ENCODE measurements at places on chromosomes 2 and 18. TPM values are rescaled to one million over a fixed set of nuclear protein-coding genes. Genes with fewer than 3 reads are reported as not detected.

IGFBP5 gene
- total RNA-seq = 140 TPM

ACAA2 gene
- total RNA-seq = 6.5 TPM

DNA sequence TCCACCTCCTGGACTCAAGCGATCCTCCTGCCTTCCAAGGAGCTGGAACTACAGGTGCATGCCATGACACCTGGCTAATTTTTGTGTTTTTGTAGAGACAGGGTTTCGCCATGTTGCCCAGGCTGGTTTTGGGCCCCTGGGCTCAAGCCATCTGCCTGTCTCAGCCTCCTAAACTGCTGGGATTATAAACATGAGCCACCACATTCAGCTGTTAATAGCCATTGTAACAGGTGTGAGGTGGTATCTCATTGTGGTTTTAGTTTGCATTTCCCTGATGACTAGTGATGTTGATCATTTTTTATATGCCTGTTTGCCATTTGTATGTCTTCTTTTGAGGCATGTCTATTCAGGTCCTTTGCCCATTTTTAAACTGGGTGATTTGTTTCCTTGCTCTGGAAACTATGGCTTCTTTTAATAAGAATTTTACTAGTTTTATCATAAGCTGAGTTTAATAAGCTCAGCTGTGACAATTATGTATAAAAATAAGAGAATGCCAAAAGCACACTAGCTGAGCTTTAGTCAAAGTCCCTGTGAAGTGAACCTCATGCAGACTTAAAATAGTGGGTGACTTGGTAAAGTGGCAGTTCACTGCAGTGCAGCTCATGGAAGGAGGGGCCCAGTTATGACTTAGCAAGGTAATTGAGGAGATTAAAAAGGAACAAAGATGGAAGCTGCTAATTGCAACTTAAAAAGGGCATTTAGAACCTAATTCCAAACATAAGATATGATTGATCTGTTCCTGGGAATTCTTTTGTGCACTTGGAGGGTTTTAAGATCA lies 465.1 kb downstream of the TGIF1 start:
- H3K27me3 ChIP-seq = peaks cover 41% of the 10 kb centered on the region
- no peak for DNase-seq
- H3K4me3 ChIP-seq = no peak overlapping the region
- no peak overlapping the region for H3K27ac ChIP-seq

GRCh38 chr2:1833726-1834125 lies 89.4 kb upstream of the PXDN start:
- H3K4me3 ChIP-seq = no peak overlapping the region
- no peak overlapping the region for H3K27ac ChIP-seq
- H3K36me3 ChIP-seq = no peaks in the 10 kb centered on the region
- no peak for DNase-seq
- H3K4me1 ChIP-seq = no peaks in the 10 kb centered on the region
- peaks cover 38% of the 10 kb centered on the region for H3K27me3 ChIP-seq

GRCh38 chr2:182792441-182792840 lies 74.0 kb downstream of the FRZB start:
- no peak overlapping the region for H3K27ac ChIP-seq
- no peak overlapping the region for H3K4me3 ChIP-seq
- H3K4me1 ChIP-seq = no peaks in the 10 kb centered on the region
- no peak for DNase-seq
- H3K36me3 ChIP-seq = no peaks in the 10 kb centered on the region
- H3K27me3 ChIP-seq = no peaks in the 10 kb centered on the region

DNA sequence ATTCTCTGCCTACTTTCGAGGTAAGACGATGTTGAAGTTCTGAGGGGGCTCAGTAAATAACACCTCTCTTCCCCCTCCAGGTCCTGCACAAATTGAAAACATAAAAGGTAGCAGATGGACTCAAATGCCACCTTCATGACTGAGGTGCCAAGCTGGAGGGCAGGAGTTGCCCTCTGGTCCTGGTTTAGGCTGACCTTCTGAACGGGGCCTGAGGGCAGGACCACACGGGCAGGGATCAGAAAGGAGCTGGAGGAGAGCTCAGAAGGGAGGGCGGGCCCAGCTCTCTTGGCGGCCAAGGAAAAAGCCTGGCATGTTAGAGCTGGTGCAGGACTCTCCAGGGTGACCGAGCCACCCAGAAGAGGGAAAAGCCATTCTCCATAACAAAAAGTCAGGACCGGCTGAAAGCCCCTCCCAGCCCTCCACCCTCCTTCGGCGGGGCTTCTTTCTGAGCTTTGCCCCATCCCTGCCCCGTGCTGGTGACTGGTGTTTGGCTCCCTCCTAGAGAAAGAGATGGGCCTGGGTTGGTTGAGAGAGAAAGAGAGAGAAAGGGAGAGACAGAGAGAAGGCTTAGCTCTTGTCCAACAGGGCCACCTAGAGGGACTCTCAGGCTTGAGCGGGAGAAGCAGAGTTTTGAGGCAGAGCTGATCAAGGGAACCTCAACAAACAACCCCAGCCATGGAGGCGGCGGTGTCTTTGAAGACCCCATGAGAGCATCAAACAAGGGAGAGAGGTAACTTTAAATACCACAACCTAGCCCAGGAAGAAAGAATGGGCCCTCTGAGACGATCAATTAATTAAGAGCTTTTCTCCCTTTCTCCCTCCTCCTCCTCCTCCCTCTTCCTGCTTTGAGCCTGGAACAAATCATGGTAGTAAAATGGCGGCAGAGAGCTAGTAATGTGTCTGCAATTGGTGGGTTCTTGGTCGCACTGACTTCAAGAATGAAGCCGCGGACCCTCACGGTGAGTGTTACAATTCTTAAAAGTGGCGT lies 50.8 kb downstream of the WIPF1 start:
- H3K27ac ChIP-seq = no peak overlapping the region
- H3K27me3 ChIP-seq = no peaks in the 10 kb centered on the region
- DNase-seq = peak; percentile 45
- H3K36me3 ChIP-seq = no peaks in the 10 kb centered on the region
- H3K4me1 ChIP-seq = no peaks in the 10 kb centered on the region
- H3K4me3 ChIP-seq = no peak overlapping the region

- H3K36me3 ChIP-seq = no peaks in the 10 kb centered on the region
- H3K4me1 ChIP-seq = peaks cover 12% of the 10 kb centered on the region
- no peak overlapping the region for H3K4me3 ChIP-seq
- peak; percentile 62 for DNase-seq
- no peaks in the 10 kb centered on the region for H3K27me3 ChIP-seq
- H3K27ac ChIP-seq = no peak overlapping the region
These were observed 6.6 kb upstream of the NTSR2 start for GRCh38 chr2:11676640-11677039.

CHN1 gene
- total RNA-seq = 9.2 TPM

- H3K4me1 ChIP-seq = no peaks in the 10 kb centered on the region
- no peak overlapping the region for H3K27ac ChIP-seq
- no peak for DNase-seq
- no peaks in the 10 kb centered on the region for H3K36me3 ChIP-seq
- no peak overlapping the region for H3K4me3 ChIP-seq
- peaks cover 44% of the 10 kb centered on the region for H3K27me3 ChIP-seq
These were observed 262.4 kb upstream of the CHST9 start for GRCh38 chr18:27447451-27447881.

DNA sequence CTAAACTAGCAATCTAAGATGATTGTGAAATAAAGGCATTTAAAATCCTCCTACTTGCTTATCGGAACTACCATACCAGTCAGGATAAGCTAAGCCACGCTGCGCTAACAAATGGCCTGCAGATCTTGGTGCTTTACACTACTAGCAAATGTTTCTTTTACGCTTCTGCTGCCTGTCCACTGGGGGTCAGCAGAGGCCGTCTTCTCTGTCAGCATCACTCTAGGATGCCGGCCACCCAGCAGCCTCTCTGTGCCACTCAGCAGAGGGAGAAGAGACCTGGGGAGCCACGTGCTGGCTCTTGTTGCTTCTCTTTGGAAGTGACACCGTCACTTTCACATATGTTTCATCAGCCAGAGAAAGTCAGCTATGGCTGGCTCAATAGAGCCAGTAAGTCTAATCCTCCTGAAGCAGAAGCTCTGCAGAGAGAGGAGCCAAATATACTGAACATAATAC lies 36.6 kb downstream of the COPS8 start:
- no peak overlapping the region for H3K27ac ChIP-seq
- H3K36me3 ChIP-seq = no peaks in the 10 kb centered on the region
- H3K4me3 ChIP-seq = no peak overlapping the region
- peaks cover 17% of the 10 kb centered on the region for H3K4me1 ChIP-seq
- no peaks in the 10 kb centered on the region for H3K27me3 ChIP-seq

EFEMP1 gene
- total RNA-seq = 59.6 TPM

CLEC4F gene
- not detected for total RNA-seq

DNA sequence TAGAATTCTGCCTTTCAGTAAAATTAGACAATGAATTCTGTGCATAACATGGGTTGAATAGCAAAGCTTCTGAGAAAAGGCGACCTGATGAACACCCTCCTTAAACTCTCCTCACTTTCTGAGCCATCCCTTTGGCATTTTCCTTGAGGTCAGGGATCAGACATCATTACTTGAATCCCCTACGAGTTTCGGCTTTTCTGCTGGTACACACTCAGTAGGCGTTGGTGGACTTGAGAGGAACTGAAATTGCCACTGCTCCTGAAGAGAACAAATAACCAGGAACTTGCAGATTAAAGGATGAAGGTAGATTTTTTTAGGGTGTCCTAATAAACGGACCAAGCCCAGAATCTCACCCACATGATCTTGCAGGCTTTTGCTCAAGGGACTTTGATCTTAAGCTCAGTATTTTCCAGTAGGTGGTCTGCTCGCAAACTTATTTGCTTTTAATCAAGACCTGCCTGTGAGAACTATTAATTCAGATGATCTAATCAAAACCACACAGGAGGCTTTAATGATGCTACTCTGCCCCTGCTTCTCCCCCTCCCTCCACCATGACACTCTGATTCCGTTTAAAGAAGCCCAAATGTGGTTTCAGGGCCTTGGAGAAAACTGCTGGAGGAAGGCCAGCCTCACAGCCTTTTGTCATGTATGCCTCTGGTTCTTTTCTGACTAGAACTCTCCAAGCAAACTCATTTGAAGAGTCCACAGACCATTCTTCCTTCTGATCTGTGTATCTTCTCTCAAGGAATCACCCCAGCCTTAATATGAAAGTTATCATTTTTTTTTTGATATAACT lies 124.9 kb downstream of the PRKCE start:
- no peaks in the 10 kb centered on the region for H3K36me3 ChIP-seq
- H3K4me1 ChIP-seq = no peaks in the 10 kb centered on the region
- no peak overlapping the region for H3K4me3 ChIP-seq
- H3K27ac ChIP-seq = no peak overlapping the region
- no peaks in the 10 kb centered on the region for H3K27me3 ChIP-seq

SAG gene
- not detected for total RNA-seq

- no peaks in the 10 kb centered on the region for H3K36me3 ChIP-seq
- no peak overlapping the region for H3K27ac ChIP-seq
- no peak for DNase-seq
- no peak overlapping the region for H3K4me3 ChIP-seq
- H3K27me3 ChIP-seq = no peaks in the 10 kb centered on the region
- no peaks in the 10 kb centered on the region for H3K4me1 ChIP-seq
These were observed 220.8 kb downstream of the TFCP2L1 start for GRCh38 chr2:121064186-121064585.

All from PC-3 (cell line).